Stimulated activated CD4-positive, alpha-beta T cell treated with anti-CD3 and anti-CD28 coated beads, TNF-alpha, amount 100 ng/mL, for 4 hours (primary cell): ENCODE measurements at places on chromosomes 2 and 18.

DNA sequence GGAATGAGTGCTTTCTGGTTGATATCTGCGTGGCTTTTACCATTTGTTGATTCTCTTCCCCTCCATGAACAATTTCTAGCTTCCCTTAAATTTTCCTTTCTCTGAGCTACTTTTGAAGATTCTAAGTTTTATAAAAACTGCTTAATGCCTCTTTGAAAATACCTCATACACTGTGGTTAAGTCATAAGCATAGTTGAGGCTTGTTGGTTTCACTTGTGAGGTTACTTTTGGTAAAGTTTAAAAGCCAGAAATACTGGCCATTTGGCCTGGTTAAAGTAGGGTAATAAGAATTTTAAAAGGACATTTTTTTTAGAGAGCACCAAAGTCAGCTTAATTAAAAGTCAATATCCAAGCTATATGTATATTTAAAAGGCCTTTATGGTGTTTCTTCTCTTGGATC, 21.3 kb upstream of the CAPN13 start:
- DNase-seq, result no peak

DNA sequence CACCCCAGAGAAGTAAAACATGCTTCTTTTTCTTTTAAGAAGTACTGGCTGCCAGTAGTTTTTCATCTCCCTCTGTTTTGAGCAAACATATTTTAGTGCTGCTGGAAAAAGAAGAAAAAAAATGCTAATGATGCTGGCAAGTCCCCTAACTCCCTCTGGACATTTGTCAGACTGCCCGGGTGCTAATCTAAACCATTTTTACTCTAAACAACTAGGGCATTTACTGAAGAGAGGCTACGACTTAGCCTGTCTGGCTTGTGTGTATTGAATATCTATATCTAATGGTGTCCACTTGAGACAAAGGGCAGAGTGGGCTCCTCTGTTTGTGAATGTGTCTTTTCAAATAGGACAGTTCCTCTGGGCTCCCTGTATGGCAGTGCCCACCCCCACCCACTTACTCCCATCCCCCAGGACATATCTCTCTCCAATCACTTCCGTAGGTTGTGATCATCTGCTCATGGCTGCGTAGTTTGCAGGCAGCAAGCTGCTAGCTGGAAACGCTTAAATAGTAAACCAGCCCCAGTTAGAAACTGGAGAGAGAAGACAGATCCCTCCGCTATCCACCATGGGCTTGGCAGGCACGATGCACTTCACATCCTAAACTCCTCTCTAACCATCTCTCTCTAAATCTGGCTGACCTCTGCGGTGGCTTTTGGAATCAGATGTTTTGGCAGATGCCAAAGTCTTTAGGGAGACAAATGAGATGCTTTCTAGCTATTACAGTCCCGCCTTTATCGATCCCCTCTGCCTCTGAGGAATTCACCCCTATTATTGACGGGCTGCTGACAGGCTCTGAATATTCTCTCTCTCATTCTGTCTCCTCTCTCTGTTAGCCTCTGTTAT, 58.3 kb downstream of the DOCK10 start:
- no peak for DNase-seq

GRCh38 chr2:54866868-54867267, 143.4 kb downstream of the EML6 start:
- DNase-seq, result no peak

GRCh38 chr2:42254186-42254895, 85.2 kb downstream of the EML4 start:
- no peak for DNase-seq

DNA sequence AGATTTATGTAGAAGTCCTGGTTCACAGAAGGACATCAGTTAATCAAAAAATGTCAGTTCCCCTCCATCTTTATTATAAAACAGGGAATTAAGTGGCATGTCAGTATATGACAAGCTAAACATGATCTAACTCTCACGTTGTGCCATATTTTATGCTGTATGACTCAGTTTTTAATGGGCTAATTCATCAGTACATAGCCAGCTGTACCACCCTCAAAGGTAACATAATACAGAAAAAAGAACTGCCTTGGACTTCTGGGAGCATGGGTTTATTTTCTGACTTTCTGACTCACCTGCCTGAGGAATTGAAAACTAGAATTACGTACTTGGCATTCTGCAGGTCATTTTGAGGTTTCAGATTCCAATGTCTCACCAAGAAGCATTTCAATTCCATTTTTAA, 135.7 kb downstream of the CMPK2 start:
- no peak for DNase-seq

DNA sequence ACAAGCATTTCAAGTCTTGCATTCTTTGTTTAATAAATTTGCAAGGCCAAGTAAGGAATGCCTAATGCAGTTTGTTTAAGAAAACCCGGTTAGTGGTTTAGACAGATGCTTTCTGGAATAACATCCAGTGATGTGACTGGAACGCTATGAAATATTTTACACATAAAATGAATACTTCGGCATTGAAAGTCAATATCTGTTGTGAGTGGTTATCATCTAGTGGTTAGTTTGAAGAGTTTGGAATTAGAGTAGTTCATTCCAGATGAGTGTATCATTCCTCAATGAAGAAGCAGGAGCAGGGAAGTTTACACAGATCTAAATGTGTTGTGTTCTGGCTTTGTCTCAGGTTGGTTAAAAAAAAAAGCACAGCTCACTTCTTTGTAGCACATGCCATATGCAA, 608.0 kb upstream of the PIK3C3 start:
- no peak for DNase-seq

GRCh38 chr2:54052825-54053718, 62.3 kb upstream of the ACYP2 start:
- no peak for DNase-seq
